ENCODE measurements at places on chromosomes 1 and 21.
A peak's percentile ranks its signal among the peaks of the same experiment; 100 is the strongest.

- DNase-seq = no peak
These were observed 12.8 kb downstream of the OTUD7B start for GRCh38 chr1:149997585-149998262.

DNA sequence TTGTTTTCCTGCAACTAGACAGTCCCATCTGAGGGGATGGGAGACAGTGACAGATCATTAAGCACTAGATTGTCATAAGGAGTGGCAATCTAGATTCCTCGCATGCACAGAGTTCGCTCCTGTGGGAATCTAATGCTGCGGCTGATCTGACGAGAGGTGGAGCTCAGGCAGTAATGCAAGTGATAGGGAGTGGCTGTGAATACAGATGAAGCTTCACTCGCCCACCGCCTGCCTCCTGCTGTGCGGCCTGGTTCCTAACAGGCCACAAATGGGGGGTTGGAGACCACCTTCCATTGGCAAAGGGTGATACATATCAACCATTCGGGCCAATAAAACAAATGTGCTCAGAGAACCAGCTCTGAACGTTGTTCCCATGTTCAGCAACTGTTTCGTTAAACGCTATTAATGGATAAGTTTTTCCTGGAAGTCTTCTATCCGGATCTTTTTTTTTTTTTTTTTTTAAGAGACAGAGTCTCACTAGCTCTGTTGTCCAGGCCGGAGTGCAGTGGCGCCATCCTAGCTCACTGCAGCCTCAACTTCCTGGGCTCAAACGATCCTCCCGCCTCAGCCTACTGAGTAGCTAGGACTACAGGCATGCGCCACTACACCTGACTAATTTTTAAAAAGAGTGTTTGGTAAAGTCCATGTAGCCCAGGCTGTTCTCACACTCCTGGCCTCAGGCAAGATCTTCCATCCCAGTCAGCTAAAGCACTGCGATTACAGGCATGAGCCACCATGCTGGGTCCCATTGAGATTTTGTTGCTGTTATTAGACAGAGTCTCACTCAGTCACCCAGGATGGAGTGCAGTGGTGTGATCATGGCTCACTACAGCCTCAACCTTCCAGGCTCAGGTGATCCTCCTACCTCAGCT, 8.7 kb upstream of the RSRP1 start:
- DNase-seq = no peak

DNA sequence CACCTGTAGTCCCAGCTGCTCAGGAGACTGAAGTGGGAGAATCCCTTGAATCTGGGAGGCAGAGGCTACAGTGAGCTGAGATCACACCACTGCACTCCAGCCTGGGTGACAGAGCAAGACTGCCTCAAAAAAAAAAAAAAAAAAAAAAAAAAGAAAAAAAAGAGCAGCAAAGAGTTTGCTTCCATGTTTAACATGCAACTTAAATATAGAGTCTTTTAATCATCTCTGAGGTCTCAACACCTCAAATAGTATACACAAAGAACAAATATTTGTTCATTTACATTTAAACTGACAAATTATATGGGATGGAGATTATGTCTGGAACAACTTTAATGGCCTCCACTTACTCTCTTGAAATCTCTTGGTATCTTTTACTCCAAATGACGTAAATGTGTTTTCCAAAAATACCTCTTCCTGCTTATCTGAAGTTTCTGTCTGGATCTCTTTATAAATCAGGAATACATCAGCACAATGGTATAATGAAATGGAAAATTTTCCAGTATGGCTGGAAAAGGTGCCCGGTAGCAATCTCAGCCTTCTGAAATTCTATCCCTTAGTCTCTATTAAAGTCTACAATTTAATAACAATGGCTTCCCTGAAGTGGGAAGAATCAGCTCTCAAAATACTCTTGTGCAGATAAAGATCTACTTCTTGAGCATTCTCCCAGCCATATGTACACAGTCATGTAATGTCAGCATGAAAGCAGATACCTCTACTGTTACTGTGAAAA, 258.5 kb downstream of the OMA1 start:
- no peak for DNase-seq

DNA sequence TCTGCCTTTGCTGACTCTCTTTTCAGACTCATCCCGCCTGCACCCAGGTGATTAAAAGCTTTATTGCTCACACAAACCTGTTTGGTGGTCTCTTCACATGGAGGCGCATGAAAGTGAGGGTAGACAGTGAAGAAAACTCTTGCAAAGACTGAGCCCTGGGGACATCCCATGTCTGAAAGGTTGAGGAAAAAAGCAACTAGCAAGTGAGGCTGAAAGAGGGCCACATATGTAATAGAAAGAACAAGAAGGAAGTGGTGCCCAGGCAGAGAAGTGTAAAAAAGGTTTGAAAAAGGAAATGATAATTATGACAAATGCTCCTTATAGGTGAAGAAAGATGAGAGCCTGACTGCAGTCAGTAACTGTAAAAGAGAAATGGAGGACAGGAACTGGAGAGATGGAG, 115.9 kb upstream of the NEK7 start:
- no peak for DNase-seq

DNA sequence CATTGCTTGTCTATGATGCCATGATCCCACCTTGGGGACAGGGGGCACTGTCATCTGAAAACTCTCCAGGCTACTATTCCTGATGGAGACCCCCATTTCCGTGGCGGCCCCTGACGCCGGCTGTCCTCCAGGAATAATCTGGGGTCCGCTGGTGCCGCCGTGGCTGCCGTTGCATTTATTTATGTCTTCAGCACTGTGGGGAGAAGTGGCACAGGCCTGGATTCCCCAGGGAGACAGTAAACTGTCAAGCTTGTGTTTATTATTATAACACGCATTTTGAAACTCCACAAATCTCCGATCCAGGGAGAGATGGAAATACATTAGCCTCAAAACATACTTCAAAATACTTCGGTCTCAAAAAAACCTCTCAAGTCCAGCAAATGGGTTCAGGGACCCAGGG, 126.9 kb upstream of the C1orf174 start:
- no peak for DNase-seq

- no peak for DNase-seq
These were observed 2.8 kb upstream of the BACE2 start for GRCh38 chr21:41164981-41165655.

DNA sequence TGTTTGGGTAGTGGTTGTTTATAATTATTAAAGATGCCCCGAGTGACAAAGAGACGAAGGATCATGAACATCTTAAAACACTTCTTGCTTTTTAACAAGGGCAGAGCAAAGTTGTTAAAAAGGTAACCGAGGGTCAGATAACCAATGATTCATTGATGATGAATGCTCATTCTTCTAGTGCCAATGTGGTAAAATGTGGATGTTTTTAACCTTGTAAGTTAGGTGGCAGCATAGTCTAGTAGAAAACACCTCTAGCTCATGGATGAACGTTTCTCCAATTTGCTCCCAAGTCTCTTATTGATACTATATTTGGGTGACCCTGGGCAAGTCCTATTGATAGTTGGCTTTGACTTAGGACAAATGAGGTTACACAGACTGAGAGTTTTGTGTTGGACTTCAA, 167.9 kb downstream of the KIF26B start:
- no peak for DNase-seq

DNA sequence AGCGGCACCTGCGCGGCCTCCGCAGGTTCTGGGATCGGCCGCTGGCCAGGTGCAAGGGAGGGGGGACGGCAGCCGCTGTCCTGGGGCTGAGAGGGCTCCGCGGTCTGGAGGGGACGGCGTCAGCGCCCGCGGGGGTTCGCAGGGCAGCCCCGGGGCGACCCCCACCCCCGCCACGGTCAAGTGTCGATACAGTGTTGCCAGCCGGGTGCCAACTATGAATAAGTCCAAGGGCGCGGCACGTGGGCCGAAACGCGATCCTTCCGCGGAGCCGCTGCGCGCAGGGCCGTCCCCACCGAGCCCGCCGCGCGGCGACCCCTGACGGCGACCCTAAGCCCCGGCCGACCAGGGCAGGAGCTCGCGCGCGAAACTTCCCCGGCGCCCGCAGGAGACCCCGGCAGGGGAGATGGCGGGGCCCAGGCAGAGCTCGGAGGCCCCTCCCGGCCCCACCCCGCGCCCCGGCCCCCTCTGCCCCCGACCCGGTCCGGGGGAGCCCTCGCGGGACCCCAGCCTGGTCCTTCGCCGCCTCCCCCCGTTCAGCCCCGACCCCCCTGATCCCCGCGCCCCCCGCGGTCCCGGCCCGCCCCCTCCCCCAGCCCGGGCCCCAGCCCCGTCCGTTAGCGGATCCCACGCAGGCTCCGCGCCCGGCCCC, 586 bp upstream of the AGPAT3 start:
- DNase-seq = peak; percentile 26

DNA sequence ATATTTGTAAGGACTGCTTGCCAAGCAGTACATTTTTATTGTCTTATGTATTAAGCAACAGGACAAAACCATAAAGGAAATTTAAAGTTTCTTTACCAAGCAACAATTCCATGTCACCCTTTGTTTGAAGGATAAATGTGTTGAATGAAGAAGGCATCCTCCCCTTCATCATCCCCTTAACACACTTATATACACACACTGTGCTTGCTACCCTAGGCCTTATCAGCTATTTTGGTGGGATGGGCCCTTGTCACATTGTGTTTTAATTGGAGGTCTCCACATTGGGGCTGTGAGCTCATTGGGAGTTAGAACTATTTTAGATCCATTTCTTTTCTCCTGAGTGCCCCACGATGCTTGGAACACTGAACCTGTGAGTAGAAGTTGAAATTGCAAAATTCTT, 1.9 kb downstream of the VANGL1 start:
- no peak for DNase-seq

DNA sequence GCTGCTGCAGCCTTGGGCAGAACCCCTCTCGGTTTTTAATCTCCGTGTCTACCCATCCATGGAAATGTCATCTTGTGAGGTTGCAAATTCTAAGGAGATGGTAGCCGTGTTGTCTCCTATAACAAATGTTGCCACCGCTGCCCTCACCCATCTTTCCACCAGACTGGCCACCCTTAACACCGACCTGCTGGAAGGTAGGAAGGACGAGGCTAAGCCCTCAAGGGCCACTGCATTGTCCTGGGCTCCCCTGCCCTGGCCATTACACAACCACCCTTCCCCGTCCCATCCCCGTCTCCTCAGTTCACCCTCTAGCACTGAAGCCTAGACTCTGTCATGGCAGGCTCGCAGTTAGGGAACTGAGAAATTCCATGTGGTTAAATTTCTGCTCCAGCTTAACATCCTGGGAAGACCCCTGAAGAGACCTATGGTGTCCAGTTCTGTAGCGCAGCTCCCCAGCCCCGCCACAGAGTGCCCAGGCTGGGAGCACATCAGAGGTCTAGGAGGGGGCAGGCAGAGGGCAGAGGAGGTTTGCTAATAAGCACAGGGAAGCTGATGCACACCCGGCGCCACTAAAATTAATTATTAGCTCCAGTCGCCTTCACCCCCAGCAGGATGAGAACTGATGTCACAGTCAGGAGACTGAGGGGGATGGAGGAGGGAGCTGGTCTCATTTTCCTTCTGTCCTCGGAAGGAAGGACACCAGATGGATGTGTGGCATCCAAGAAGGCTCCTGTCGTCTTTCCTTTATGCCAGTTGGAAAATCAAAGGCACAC, 38.3 kb downstream of the STUM start:
- DNase-seq = no peak

DNA sequence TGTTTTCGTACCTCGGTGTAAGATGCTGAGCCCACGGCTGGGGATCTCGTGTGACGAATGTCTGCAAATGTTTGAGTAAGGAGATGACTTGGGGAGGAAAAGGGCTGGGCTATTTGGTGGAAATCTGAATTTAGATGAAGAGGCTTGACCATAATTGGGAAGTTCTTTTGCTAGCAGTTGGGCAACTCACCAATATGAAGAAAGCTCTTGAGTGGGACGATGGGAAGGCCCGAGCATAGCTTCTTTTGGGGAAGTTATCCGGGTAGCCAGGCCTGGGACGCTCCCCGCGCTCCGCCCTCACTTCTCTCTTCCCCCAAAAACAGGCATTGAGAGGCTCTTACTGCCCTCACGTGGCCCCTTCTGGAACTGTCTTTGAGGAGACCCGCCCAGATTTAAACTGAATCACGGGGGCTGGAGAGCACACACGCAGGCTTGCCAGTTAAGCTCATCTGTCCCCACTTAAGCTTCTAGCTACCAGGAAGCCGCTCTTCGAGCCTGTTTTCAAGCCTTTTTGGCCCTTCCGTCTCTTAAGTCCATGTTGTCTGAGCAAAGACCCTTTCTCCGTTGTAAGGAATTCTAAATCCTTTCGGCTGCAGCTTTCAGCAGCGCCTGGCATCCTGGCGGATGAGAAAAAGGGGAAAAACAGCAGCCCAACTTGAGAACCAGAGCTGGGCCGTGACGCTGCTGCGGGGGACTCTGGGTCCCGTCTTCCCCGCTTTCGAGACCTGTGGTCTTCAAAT, 93.1 kb downstream of the NID1 start:
- peak; percentile 72 for DNase-seq

GRCh38 chr21:43892334-43892733, 27.3 kb downstream of the AGPAT3 start:
- DNase-seq = no peak

DNA sequence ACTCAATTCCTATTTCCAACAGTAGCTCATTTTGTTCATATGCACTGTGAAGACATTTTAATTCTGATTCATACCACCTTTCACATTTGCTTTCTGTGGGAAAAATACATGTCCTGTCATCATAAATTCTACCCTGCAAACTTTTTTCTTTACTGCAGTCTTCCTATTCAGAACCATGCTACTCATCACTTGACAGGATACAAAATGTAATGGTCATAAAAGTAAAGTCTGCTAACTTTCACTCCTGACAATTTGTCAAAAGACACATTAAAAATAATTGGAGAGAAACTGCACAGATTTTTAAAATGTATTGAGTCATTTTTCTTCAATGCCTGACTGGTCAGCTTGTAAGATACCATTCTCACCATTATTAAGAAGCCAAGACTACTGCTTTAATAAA, 1817.1 kb downstream of the BRINP3 start:
- no peak for DNase-seq

DNA sequence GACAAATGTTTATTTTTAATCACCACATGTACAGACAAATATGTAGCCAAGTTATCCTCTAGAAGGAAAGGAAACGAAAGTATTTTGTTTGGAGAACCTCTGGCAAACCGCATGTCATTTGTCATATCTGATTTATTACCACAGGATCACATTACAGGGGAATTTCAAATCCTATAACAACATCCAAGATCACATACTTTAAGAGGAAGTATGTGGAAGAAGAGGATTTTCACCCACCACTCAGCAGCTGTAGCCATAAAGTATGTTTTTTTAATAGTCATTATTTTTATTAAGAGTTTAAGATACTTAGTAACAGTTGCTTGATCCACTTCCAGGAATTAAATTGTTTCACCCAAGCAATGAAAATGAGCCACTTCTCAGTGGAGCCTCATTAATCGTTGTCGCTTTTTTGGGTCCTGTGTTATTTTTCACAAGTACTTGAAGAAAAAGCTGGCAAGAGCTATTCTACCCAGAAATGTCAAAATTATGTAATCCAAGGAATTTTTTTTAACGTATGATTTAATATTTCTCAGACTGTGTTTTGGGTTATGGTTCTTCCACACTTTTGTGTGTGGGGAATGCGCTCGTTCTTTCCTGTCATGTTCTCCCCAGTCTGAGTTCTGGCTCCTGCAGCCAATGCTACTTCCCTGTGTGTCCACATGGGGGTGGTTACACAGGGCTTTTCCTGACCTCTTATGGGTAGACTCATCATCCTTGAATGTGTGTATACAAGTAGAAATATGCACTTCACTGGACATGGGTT, 6.9 kb downstream of the SERTAD4 start:
- no peak for DNase-seq

Measured in stimulated activated CD4-positive, alpha-beta T cell treated with anti-CD3 and anti-CD28 coated beads, Interleukin-1b, Interleukin-23, amount 100 ng/mL, for 1 hour (primary cell).